ENCODE measurements at places on chromosomes 2 and 18.

DNA sequence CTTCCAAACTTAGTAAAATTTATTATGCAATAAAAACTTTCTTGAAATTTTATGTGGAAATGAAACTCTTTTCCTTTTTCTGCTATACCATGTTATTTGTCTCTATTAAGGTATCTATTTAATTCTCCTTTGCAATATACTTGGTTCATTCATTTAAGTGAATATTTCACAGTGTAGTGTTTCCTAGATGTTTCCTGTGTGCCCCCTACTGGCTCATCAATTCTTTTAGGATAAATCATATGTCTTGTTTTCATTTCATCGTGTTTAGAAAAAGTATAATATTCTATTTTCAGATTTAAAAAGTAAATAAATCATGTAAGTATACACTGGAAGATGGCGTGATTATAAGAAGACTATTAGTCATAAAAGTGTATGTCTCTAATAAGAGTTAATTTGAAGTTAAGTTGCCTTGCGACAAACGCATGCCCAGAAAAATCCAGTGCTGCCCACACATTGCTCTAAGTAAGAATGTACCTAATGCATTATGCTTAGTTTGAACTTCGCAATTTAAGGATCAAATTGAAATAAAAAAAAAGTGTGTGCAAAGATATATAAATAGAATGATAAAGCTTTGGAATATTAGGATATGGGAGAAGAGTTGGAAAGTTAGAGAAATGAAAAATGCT, 525.4 kb downstream of the KCNJ3 start:
- DNase-seq = peak; percentile 6

- peak; percentile 52 for DNase-seq
Observed at GRCh38 chr2:157261199-157261782, 3.8 kb downstream of the GALNT5 start.

DNA sequence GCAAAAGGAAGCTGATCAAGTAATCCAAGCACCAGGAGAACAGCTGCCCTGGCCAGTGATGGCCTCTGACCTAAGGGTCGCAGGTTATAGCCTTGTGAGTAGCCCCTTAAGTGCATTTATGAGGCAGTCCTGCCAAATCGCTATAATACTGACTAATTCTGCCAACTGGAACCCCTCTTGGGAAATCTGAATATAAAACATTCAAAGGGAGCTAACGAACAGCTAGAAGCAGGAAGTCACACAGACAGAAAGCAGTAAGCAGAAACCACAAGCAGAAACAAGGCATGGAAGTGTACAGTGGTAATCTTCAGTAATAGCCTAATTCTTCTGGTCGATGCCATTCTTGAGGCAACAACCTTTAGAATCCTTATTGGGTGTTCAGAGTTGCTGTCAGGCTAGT, 521.3 kb downstream of the METTL4 start:
- DNase-seq = no peak

DNA sequence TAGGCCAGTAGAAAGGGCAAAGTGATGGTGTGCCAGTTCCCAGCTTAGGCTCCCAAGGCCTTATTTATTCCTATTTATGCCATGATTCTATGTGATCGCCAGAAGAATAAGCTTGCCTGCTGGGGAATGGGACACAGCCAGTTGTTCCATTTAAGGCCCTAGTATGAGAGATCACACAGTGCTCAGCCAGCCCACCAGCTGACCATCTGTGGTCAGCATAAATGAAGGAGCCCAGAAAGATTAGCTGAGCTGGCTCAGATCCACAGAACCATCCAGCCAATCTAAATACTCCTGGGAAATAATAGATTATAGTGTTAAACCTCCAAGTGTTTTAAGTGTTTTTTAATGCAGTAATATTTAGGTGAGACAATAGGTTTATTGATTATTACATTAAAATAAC, 12.6 kb upstream of the L3MBTL4 start:
- DNase-seq = no peak

DNA sequence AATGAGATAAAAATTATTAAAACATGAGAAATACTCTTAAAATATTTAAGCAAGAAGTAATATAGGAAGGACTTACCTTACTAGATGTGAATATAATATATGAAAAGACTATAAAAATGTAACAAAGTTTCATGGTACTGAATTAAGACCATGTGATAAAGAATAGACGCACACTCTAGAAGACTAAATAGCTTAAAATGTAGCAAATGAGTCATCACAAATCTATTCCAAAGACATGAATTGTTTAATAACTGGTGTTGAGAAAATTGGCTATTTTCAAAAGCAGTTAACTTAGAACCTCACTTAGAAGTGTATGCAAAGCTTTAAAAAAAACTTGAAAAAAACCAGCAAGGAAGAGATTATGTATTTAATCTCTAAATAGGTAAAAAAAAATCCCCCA, 64.1 kb downstream of the POLE4 start:
- DNase-seq = peak; percentile 71

- peak; percentile 91 for DNase-seq
Observed at GRCh38 chr2:148645539-148646230, 1.1 kb downstream of the EPC2 start.

DNA sequence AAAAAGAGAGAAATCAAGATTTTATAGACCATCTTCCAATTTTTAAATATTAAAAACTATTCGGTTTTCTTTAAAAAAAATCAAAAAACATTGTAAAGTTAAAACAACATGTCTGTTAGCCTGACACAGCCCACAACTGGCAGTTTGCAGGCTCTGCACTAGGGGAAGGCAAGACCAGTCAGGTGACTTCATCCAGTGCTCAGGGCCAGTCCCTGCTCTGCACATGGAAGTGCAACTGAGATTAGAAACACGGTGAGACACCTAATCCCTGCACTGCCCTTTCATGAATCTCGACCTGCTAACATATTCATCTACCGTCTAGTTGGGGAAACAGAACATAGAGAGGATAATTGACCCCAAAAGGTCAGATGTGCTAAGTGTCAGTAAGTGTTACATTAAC, 135.2 kb downstream of the BARD1 start:
- DNase-seq = no peak

DNA sequence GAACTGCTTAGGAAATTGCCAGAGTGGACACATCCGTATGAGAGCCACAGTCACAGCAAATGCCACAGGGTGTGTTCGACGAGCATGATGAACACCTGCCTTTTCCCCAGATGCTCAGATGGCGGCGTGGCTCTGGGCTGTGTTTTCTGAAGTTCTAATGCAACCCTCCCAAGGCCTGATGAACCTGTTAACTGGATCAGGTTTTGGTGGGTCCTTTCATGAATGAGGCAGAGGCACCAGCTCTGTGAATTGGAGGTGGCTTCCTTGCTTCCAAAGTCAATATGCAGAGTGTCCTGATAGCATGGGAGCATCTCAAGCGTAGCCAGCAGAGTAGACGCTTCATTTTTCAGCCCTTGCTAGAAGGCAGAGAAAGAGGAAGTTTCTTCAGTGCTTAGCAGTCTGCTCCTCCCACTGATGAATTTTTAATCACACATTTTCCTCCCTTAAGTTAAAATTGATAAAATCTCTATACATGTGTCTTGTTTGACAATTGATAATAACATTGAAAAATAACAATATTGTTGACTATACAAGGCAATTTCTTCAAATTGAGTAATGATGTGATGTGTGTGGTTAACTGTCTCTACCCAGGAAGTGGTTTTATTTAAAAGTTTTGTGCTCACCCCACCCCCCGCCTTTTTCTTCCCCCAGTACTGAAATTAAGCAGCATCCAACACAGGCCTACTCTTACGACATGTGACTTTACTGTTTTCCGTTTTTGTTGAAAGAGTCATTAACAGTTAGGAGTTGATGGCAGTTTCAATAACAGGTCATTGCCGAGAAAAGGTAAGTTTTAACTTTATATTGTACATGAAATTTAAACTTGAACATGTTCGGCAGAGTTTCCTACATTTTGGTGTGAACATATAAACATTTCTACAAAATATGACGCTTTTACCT, at the start of gene ARHGAP15:
TSS of gene ARHGAP15 (plus strand) at position 739 of the 900 bp plus-strand sequence.
- DNase-seq = no peak

GRCh38 chr18:50286391-50287027, 983 bp downstream of the CXXC1 start:
- peak; percentile 57 for DNase-seq

- DNase-seq = no peak
Observed at GRCh38 chr18:25137197-25137472, 214.8 kb downstream of the ZNF521 start.

GRCh38 chr2:148656516-148656915, 12.0 kb downstream of the EPC2 start:
- no peak for DNase-seq

DNA sequence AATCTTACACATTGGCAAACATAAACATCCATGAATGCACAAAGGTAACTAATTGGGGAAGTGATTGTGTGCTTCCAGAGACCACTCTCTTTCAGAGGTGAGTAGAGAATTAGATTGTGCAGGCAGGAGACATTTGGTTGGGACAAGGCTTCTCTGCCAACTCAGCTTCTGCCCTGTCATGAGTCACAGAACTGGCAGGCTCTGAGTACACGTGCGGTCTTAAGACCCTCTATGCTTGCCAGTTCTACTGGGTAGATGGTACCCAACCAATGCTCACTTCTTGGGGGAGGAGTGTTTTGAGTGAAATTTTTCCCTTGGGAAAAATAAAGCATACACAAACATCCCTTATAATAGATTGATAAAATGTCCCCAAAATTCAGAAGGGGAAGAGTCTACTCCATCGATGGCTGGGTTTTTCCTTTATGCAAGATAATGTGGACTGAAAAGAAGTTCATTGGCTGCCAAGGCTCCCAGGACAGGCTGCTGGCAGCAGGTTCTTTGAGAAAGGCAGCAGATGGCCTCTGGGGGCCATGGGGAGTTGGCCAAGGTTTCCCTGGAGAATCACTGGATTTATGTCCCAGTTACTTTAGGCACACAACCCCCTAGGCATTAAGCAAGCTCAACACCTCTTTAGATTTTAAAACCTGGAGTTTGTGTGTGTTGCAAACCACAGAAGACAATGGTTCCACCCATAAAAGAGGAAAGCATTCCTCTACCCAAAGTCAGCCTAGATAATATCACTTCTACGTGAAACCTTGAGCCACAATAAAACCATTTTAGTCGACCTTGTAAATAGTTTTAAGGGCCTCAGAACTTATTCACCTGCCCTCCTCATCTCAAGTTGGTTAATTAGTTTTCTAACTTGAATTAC, 417.0 kb downstream of the TXNL1 start:
- no peak for DNase-seq

DNA sequence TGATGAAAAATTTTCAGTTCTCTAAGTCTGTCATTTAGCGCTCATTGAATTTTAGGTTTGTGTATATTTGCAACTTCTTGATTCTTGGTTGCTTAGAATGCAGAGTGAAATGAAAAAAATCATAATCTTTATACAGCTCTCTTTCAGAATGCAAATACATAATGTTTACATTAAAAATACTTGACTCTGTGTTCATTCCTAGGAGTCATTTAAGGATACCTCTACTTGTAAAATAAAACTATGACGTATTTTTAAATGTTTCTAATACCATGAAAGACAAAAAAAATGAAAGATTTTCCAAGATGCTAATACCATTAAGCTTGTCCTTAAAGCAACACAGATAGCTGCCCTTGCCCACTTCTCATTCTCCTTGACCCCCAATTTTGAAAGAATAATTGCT, 259.0 kb downstream of the L3MBTL4 start:
- DNase-seq = no peak

- DNase-seq = no peak
Observed at GRCh38 chr18:22267225-22267624, 97.8 kb downstream of the GATA6 start.

- DNase-seq = peak; percentile 95
Observed at GRCh38 chr2:215528555-215528954, 92.7 kb upstream of the FN1 start.

GRCh38 chr2:145186303-145186702, 666.4 kb upstream of the ZEB2 start:
- no peak for DNase-seq

DNA sequence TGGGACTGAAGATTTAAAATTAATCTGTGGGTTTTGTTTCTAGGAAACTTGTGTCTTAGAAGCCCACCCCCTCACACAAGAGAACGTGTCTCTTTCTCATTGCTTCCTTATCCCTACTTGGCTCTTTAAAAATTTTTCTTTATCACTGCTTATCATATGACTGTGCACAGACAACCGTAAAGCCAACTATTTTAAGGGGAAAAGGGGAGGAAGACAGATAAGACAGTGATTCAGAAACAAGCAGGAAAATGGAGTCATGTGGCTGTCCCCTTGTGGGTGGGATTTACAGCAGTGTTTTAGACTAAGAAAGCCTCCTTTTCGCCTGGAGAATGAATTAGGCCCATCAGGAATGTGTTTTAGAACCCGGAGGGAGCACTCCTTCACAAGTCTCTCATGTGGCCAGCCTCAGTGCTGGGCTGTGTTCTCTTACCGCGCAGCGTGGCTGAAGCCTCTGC, 17.6 kb downstream of the PRKCE start:
- DNase-seq = peak; percentile 93

- peak; percentile 58 for DNase-seq
Observed at GRCh38 chr2:26469092-26469710, 8.7 kb downstream of the OTOF start.

GRCh38 chr18:3248062-3248657, 559 bp downstream of the MYL12A start:
- no peak for DNase-seq

GRCh38 chr2:157777427-157777826, 98.7 kb downstream of the ACVR1 start:
- peak; percentile 58 for DNase-seq

GRCh38 chr2:238802957-238803356, 44.9 kb upstream of the TWIST2 start:
- DNase-seq = no peak

DNA sequence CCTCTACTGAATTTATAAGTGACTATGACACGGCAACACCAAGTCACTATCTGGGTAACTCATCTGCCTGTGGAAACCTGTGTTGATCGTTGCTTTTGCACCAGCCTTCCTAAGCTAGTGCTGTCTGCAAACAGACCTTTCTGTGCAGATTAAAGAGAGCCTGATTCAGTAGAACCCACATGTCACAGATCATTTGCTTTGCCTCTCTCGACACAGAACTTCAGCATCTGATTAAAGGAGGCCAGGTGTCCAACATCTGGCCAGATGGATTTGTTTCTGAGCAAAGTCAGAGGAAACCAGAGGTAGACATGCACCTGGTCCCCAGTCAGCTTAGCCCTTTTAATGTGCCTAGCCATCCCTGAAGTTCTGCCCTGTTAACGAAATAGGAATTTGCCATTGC, 15.0 kb upstream of the TTR start:
- DNase-seq = no peak

GRCh38 chr2:173451118-173451517, 96.4 kb downstream of the CDCA7 start:
- DNase-seq = no peak

- DNase-seq = no peak
Observed at GRCh38 chr2:65536596-65536995, 104.2 kb upstream of the SPRED2 start.

- peak; percentile 6 for DNase-seq
Observed at GRCh38 chr2:53381271-53381670, 386.3 kb upstream of the CHAC2 start.

DNA sequence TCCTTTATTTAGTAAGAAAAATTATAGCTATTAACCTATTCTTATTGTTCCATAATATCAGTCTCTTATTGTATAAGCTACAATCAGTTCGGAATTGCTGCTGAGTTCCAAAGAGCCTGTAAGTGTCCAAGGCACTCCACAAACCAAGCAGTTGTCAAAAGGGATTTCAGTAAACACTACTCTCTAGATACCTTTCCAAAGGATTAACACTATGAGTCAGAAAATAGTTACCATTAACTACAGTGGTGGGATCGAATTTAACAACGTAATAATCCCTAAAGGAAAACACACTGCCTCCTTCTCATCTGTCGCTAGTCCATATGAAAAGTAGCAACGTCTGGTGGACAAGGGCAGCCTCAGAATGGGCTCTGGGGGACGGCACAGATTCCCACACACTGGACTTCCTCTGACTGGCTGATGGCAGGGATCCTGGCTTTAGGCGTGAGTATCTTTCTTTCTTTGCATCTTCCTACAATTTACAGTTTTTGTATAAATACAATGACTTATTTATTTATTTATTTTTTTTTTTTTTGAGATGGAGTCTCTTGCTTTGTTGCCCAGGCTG, 8.8 kb downstream of the TGFBRAP1 start:
- DNase-seq = no peak
